ENCODE measurements at places on chromosomes 2 and 18. TPM values are rescaled to one million over a fixed set of nuclear protein-coding genes. Genes with fewer than 3 reads are reported as not detected.

Gene MCEE
- total RNA-seq: 16.7 TPM

Gene GALNT5
- total RNA-seq: not detected

Gene RFX8
- 1.9 TPM for total RNA-seq

Gene MORN2
- 3.8 TPM for total RNA-seq

Gene FEV
- total RNA-seq: not detected

Measured in activated naive CD4-positive, alpha-beta T cell treated with anti-CD3 and anti-CD28 coated beads, Interleukin-2, amount 50 U/mL, for 72 hours (primary cell).